NCI-H774 (cell line): ENCODE measurements at places on chromosomes 2 and 18.

DNA sequence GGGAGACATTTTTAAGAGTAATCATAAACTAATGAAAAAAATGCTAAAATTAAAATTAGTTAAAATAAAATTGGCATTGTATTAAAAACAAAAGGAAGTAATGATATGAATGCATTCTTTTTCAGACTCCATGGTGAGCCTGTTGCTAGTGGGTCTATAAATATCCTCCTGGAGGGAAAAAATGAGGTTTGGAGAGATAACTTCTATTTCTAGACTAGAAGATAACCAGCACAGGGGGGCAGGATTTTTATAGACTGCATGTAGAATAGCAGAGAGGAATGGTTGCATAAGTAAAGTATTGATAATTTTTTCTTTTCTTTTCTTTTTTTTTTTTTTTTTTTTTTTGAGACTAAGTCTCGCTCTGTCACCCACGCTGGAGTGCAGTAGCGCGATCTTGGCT is 835.8 kb upstream of the VRK2 start:
- DNase-seq, result no peak

DNA sequence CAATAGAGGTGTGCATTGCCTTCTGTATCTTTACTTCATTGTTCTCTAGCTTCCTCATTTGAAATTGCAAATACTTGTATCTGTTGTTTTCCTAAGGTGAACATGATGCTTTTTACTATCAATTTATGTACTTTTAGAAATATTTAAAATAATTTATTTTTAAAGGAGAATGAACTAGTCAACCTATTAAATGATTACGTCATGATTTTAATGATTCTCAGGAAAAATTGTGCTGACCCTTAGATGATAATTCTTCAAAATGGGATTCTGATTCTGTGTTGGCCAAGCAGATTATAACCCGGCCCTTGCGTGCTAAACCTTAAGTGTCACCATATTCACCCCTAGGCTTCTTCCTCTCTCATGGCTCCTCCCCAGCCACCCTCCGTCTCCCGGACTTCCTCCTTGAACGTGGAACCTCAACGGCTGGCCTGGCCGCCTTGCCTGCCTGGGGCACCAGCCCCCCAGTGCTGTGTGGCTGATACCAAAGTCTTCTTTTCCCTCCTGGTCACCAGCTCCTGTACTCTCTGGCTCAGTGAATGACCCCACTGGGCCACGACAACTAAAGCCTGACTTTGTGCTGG is 292.0 kb downstream of the GBX2 start:
- DNase-seq, result no peak

- DNase-seq, result no peak
Observed at GRCh38 chr2:221429741-221430491, 142.2 kb downstream of the EPHA4 start.

DNA sequence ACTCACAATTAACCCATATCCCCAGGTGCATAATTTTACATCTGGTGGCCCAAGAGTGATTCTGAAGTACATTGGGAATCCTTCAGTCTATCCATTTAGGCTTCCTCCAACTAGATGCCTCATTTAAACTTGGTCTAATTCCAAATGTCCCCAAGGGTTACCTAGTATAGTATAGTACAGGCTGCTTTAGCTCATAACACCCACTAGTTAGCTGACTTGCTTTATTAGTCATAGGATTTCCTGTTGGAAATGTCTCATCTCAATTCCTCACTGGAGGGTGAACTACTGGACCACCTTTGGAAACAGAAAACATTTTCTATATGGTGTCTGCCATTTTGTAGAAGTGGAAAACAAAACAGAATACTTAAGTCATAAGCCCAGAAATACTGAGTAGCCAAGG is 202.5 kb upstream of the SESTD1 start:
- DNase-seq, result no peak

GRCh38 chr2:88230911-88231310 is 60.8 kb downstream of the THNSL2 start:
- DNase-seq, result no peak

DNA sequence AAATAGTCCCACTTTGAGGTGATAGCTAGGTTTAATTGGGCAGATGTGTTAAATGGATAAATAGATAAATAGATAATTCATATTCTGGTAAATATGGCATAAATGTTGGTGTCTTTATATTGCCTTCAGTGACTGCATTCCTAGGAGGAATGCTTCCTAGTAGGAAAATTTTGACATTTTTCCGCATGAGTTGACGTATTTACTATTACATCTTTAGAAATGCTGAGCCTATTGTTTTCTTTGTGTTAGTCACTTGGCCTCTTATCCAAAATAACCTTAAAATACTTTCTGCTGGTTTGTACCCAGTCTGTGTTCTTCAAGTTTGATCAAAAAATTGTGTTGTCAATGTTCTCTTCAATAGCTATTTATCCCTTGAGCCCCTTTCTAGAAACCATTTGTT is 495.6 kb upstream of the ZEB2 start:
- no peak for DNase-seq

- no peak for DNase-seq
Observed at GRCh38 chr2:227404585-227405271, 17.0 kb upstream of the SCYGR1 start.

DNA sequence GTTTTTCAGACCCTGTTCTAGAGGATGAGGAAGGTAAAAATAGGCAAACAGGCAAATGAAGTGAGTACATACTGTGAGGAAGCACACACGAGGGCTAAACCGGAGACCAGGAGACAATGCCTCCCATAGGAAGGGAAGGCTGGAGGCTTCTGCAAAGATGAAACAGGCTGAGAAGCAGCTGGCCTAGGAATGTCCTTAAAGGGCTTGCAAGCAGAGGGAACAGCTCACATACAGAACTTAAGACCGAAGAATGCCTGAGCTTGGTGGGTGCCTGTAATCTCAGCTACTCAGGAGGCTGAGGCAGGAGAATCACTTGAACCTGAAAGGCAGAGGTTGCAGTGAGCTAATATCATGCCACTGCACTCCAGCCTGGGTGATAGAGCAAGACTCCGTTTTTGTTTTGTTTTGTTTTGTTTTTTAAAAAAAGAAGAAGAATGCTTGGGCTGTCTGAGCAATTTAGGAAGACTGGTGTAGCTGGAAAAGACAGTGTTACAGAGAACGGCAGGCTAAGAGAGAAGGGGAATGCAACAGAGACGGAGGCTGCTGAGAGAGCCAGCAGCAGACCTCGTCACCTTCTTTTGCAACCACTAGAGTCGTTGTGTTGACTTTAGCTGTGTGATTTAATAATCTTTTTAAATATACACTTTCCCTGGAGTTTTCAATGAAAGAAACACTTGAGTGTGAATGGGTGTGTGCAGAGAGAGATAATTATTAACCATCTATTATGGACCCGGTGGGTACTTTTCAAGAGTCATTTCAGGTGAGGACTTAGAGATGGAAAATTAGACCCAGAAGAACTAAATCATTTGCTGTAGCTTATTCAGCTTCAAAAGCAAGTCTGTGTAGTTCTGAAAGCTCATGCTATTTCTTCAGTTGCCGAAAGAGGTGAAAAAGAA is 232.8 kb downstream of the GALR1 start:
- peak; percentile 29 for DNase-seq

GRCh38 chr2:162062559-162062958 is 11.5 kb downstream of the DPP4 start:
- DNase-seq, result no peak

DNA sequence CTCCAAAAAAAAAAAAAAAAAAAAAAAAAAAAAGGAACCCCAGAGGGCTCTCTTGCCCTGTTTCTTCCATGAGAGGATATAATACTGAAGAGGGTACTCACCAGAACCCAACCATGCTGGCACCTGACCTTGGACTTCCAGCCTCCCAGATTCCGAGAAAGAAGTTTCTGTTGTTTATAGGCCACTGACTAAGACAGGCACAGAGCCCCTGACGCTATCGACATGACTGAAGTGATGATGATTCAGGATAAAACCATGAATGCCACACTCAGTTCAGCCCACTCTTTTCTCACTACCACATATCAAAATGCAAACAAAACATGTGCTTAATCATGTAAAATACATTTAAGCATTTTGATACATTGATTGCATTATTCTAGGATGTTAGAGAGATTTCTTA is 66.1 kb upstream of the CDCA7 start:
- DNase-seq, result no peak

GRCh38 chr18:6885992-6886796 is 156.7 kb downstream of the ARHGAP28 start:
- DNase-seq, result no peak

GRCh38 chr2:64945973-64946768 is 43.0 kb upstream of the SLC1A4 start:
- no peak for DNase-seq

GRCh38 chr2:215790523-215791421 is 222.6 kb downstream of the MREG start:
- no peak for DNase-seq

- no peak for DNase-seq
Observed at GRCh38 chr18:40437517-40437916, 1517.5 kb upstream of the PIK3C3 start.

DNA sequence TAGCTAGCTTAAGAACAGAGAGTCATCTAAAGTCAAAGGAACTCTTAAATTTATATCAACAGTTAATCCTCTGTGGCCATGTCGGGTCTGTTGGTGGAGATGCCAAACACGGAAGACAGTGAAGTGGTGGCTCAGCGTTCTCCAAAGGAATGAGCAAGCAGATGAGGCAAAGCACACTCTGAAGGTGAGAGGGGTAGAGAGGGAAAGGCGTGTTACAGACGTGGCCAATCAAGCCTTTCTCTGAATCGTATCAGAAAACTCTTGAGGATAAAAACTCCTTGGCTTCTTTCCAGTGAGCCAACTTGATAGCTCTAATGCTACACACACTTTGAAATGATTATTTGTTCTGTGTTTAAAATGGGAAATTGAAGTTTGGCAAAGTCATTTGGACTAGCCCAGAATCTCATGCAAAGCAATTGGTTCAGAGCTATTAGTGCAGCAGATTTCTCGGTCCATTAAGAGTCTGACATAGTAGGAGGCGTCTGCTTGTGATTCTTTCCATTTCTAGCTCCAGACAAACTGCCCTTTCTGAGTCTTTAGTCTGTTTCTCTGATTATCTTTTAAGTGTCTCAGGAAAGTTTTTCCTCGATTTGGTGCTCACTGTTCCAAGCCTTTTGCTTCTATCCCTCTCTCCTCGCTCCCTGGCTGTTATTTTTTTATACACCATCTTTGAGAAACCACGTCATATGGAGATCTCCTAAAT is 57.5 kb upstream of the CPO start:
- DNase-seq, result no peak

DNA sequence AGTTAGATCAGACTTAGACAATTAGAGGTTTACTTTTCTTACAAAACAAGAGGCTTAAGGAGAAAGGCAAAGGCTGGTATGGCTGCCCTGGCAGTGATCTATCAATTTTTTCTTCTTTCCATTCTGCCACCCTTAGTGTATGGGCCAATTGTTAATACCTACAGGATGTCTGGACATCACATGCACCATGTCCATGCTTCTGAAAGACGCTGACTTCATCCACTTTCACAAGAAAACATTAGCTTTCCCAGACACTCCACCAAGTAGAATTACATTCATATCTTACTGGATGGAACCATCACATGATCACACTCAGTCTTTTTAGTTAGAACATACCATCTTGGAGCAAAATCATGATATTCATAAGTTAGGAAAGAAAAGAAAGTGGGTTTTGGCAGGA is 120.9 kb downstream of the ARHGAP28 start:
- no peak for DNase-seq

DNA sequence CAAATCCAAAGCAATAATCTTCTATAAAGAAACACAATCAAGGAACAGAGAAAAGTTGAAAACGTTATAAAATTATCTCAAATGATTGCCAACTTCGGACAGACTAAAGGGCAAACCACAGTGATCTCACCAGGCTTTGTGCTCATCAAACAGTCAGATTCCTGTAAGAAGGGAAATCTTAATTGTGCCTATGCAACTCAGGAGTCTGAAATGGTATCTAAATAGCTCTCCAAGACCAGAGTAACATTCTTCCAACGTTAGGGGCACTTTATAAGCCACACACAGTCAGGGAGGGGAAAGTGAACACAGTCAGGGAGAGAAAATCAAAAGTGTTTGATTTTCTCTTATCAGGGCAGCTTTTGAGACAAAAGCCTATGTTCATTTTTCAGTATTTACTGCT is 29.4 kb downstream of the PLEKHM3 start:
- DNase-seq, result no peak

DNA sequence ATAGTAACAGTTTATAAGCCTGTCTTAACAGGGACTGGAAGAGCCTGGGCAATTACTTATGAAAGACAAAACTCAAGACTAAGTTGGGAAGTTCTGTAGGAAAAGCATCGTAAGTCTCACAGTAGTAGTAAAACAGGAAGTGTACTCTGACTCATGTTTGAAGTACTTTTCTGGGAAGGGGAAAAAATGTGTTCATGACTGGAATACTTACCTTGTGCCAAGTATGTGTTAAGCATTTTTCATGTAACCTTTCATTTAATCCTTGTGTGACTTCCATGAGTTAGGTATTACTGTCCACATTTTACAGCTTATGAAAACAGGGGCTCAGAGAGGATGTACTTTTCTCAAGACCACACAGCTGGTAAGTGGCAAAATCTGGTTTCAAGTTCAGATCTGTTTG is 13.7 kb upstream of the SKOR2 start:
- no peak for DNase-seq

DNA sequence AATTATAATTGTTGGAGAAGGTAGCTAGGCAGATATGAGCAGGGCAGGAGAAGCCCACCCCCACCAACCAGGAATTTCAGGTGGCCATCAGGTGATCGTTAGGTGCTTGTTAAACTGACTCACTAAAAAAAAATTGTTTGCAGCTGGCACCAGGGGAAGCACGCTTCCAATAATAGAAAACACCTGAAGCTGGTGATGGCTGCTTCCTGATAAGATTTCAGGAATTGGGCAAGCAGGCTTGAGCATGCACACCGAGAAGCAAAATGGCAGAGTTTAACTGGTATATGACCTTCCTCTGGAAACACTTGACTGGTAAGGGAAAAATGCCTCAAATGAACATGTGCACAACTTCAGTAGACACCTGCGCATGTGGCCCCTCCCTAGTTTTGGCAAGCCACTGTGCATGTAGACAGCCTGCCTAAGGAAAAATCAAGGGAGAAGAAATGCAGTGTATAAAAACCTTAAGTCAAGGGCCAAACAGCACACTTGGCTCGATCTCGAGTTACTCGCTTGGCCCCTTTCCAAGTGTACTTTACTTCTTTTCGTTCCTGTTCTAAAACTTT is 292.8 kb downstream of the CCDC85A start:
- DNase-seq, result no peak

DNA sequence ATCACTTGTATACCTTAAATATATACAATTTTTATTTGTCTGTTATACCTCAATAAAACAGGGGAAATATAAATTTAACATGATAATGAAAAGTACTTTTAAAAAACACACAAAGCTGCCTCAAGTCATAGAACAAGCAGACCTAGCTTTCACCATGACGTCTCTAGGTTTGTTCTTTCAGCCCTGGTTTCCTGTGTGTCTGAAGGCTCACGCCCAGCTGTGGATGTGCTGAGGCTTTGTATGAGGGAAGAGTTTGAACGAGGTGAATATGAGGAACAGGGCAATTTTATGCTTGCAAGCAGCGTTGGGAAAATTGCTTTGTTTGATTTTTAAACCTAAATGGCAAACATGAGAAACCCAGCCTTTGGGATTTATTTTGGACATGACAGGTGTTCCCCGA is 15.3 kb downstream of the SH3RF3 start:
- DNase-seq, result no peak

GRCh38 chr2:101121174-101121573 is 30.0 kb downstream of the TBC1D8 start:
- no peak for DNase-seq

- no peak for DNase-seq
Observed at GRCh38 chr18:48159816-48160215, 229.4 kb upstream of the SMAD2 start.
